Activated CD4-positive, alpha-beta memory T cell treated with anti-CD3 and anti-CD28 coated beads, Interleukin-2, amount 10 ng/mL, durations not matched to agents 7 days and 5 days (primary cell): ENCODE measurements at places on chromosomes 13 and 19.

DNA sequence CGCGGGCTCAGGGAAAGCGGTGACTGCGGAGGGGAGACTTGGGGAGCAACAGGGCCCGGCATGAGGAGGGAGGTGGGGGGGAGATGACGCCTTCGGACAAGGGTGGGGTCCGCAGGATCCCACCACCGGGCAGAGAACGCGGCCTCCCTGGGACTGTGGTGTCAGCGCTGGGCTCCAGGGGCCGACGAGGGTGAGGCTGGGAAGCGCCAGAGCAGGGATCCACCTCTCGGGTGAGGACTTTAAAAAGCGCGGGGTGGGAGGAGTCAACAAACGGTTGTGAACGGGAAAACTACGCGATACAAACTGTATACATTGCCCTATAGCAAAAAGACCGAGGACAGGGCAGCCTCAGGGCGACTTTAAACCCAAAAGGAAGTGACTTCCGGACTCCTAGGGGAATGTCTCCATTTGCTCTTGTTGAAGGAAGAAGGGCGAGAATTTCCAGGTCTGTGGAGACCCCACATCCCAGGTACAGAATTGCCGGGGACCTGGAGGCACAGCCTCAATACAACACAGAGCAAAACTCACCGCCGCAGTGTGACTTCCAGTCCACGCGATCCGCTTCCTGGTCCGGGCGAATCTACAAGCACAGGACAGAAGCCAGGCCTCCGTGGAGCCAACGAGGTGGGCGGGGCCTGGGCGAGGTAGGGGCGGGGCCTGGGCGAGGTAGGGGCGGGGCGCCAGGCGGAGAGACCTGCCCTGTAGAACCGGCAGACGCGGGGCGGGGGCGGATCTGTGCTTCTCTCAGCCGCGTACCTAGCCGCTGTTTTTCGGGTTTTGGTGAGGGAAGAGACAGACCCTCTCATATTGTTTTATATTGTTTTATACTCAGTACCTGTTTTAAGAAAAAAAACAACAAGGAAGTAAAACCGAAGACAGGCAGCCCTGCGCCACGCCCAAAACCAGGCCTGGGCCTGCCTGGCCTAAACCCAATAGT is at the start of gene ZNF888:
Gene ZNF888 (minus strand): TSS at position 588 of the 937 bp plus-strand sequence. CDS start 5,555 bp downstream, outside the sequence.
- peak; percentile 91 for DNase-seq

- peak; percentile 32 for DNase-seq
Measured at GRCh38 chr19:19445911-19446361, 40.5 kb downstream of the GATAD2A start.

- DNase-seq = no peak
Measured at GRCh38 chr19:11164296-11164695, 8.7 kb upstream of the SPC24 start.

DNA sequence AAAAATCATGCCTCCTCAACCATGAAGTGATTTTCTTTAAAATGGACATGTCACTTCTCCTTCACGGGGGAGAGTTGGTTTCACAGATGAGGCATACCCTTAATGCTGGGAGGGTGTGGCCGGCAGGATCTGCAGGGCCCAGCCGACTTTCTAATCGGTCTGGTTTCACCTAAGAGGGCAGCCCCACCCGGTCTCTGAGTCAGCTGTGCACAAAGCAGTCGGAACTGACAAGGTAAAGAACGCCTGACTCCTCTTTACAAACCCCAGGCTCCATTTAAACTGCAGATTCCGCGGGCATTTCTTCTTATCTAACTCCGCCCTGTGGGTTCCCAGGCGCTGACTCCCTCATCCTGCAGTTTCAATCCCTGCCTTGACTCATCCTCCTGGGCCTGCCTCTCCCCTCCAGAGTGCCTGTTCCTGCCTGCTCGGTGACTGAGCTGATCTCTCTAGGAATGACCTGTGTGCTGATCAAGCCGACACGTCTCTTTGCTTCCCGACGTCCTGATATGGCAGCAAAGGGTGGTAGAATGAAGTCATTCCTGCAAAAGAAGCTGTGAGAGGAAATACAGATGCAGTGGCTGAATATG is 63.4 kb downstream of the EFNB2 start:
- DNase-seq = no peak

DNA sequence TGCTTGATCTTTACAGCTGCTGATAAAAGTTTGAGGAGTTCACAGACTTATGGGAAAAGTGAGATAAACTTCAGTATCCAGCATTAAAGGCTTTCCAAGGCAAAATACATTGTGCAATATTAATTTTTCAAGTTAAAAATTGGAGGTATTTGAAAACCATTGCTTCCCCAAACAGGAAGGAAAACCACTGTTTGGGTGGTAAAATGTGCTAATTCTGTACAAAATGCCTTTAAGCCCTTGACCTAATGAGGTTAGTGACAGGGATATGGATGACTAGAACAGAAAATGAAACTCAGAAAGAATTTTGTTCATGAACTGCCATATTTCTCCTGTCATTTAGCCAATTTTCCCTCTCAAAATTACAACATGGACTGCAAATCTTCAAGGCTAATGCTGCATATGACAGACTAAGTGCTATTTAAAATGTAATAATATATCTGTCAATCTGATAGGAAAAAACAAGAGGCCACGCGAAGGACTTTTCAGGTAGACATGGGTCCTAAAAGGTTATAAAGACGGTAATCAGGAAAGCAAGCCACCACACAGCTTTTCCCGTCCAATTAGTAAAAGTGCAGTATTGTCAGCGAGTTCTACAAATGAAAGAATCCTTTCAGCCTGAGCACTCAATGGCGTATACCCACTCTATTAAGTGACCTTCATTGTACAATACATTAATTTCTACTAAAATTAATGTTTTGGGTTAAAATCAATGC is 212.8 kb downstream of the ENOX1 start:
- DNase-seq = no peak
